ENCODE measurements at places on chromosomes 11 and 22. TPM values are rescaled to one million over a fixed set of nuclear protein-coding genes. Genes with fewer than 3 reads are reported as not detected.
A peak's percentile ranks its signal among the peaks of the same experiment; 100 is the strongest.

Gene CLNS1A
- total RNA-seq: 90.9 TPM

Gene ACR
- not detected for total RNA-seq

DNA sequence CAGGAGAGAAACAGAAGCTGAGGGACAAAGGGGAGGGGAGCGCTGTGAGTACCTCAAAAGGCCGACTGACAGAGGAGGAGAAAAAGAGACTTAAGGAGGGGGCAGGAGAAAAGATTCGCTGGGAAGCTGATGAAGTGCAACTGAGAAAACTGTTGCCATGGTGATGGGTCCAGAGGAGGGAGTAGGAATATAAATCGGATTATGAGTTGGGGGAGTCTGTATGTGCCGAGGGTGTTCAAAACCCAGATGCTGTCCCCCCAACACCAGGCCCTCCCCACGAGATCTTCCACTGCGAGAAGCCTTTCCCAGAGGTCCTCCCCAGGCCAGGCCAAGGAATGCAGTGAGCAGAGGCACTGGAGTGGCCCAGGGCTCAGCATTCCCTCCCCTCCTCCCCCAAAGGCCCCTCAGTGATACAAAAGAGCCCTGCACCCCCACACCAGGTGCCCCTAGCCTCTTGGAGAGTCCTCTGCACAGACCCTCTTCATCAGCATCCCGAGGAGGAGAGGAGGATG lies 13.7 kb upstream of the BCL9L start:
- no peak for DNase-seq

GRCh38 chr11:131481971-131482370 lies 111.6 kb downstream of the NTM start:
- DNase-seq: no peak

GRCh38 chr11:96168623-96169022 lies 174.4 kb downstream of the MAML2 start:
- peak; percentile 78 for DNase-seq

DNA sequence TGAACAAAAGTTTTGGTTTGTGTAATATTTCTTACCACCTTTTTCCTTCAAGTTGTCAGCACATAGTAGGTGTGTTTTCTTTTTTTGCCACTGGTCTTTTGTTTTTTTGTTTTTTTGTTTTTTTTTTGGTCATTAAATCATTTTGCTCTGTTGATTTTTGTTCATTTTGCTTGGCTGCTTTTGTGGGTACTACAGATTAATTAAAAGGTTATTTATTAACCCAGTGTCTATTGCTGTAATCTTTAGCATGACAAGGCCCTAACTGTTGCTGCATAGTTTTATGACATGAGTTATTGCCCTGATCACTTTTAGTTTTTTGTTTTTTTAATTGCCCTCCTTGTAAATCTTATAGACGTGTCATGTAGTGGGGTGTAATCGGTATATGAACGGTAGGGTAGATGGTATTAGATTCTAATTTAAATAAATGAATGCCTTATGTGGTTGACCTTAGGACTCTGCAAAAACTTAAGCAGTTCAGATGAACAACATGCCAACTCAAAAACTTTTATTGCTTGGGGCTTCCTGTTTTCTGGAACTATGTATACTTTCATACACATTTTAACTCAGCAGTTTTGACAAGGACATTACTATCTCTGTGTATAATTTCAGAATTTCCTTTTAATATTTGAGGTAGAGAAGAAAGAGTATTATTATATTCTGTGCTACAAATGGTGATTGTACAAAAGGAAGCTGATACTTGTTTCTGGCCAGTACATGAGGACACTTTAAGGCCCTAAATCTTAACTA lies 7.9 kb downstream of the EWSR1 start:
- no peak for DNase-seq

DNA sequence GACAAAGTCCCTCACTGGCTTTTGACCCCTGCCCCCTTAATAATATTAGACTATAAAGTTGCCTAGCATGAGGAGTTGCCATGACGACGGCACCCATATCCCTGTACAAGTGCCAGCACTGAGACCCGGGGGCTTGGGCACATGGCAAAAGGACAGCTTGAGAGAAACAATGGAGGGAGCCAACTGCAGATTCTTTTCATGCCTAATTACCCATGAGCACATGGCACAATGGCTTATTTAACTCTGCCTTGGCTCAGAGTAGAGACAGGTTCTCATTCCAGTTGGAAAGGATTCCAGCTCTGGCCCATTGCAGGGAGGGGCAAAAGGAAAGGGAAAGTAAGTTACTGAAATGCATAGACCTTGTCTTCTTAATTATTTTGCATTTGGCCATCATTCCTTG lies 261.2 kb upstream of the UBASH3B start:
- DNase-seq: no peak

DNA sequence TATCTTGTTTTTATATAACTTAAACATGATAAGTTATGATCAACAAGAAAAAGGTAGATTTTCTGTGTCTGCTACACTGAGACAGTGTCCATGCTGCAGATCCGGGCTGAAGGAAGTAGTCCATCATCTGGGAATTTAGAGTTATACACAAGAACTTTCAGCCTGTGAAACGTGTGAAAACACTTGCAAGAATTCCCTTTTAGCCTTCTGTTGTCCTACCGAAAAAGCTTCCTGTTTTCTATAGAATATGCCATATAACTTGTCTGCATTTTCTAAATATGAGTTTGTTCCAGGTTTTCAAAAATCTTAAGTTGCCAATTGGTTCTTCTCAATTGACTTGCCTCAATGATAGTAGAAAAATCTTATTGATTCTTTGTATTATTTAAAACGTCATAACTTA lies 64.4 kb upstream of the MYO18B start:
- DNase-seq: no peak

- DNase-seq: peak; percentile 30
Measured at GRCh38 chr22:46047841-46048595, 71.1 kb upstream of the WNT7B start.

DNA sequence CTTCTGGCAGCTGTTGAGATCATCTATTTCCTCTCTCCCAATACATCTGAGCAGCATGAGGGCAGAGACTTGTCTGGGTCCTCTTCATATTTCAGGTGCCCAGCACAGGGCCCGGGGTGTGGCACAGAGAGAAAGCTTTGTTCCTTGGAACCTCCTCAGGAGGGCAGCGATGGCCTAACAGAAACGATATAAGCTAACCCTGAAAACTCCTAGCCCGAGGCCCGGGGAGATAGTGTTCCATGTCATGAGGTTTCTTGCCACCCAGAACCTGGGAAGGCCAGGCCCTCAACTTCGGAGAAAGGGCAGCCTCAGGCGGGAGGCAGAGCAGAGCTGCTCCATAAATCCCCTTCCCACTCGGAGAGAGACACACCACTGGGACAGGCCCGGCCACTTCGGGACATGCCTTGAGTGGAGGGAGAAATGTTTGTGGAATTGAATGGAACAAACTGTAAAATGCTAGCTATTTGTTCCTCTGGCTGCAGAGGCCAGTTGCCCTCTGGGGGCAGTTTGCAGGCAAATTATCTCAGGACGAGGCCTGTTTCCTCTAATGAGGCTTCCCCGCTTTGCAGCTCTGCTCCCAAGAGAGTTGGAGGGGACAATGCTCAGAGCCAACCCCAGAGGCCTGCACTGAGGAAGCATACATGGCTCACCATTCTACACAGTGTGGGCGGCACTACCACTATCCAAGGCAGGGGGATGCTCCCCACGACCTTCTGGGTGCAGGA lies 11.6 kb downstream of the ARRB1 start:
- DNase-seq: no peak

GRCh38 chr11:47917599-47918369 lies 62.6 kb upstream of the PTPRJ start:
- peak; percentile 77 for DNase-seq

DNA sequence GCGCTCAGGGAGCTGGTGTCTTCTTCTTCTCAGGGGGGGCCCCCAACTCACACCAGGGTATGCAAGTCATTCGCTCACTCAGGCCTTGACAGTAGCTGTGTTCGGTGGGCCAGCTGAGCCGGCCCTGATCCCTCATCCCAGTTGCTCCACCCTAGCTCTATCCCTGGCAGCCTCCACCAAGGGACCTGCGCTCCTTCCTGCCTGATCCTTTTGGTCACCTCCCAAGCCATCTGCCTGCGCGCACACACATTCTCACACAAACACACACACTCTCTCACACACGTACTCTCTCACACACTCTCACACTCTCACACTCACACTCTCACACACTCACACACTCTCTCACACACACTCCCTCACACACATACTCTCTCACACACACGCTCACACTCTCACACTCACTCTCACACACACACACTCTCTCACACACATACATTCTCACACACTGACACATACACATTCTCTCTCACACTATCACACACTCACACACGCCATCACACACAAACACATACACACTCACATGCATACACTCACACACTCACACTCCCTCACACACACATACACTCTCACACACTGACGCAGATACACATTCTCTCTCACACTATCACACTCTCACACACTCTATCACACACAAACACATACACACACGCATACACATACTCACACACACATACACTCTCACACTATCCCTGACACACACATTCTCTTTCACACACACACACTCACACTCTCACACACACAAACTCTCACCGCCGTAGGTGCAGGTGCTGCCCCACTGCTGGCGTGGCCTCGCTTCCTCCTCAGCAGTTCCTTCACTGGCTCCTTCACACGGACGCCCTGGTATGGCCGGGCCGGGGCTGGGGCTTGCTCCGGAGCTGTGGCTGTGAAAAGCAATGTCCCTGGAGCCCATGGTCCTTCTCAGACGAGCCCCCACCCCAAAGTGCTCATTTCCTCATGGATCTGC lies 20.8 kb downstream of the POU2AF1 start:
- DNase-seq: no peak

- DNase-seq: no peak
Measured at GRCh38 chr11:105553025-105553424, 56.8 kb upstream of the GRIA4 start.

DNA sequence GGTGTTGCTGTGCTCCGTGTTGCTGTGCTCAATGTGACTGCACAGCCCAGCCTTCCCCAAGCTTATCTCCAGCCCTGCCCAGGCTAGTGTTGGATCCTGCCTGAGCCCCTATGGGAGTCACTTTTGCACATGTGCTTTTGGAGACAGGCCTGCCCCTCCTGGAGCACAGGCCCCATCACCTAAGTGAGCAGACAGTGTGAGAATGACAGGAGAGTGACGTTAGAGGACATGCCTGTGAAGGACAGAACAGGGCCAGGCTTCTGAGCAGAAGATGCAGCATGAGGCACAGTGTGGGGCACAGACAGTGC lies 36.6 kb upstream of the SUSD2 start:
- no peak for DNase-seq

DNA sequence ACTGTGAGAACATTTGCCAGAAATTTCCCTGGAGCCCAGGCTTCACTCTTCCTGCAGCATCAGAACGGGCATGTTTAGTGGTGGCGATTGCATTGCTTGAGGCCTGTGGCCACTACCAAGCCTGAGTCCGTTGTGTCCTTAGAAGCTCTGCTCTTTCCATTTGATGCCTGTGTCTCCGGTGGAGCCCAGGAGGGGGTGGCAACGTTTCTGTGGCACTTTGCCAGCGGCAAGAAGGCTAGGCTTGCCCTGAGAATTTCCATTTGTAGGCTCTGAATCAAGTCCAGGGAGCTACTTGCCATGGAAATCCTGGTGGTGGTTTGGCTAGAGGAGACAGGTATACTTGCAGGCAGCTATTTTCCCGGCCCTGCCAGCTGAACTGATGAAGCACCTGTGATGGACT lies 47.1 kb downstream of the ADAMTS8 start:
- no peak for DNase-seq

DNA sequence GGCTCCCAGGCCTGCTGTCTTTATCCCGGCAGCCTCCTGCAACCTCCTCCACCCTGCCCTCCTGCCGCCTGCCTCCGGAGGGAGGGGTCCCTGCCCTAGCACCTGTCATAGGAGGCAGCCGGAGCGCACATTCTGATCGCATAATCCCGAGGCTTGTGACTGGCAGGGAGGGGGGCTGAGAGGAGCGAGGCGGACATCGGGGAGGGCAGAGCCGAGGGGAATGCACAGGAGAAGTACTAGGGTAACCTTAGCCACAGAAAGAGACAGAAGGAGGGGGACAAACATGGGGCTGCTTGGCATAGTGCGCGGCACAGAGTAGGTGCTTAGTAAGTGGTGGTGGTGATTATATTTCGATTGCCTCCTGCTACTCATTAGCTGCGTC lies 9.2 kb upstream of the ALX4 start:
- DNase-seq: no peak

- no peak for DNase-seq
Measured at GRCh38 chr11:14669958-14670357, 26.4 kb downstream of the PDE3B start.

- no peak for DNase-seq
Measured at GRCh38 chr11:31267720-31268119, 101.8 kb downstream of the DCDC1 start.

- DNase-seq: no peak
Measured at GRCh38 chr22:46864314-46865051, 102.0 kb downstream of the TBC1D22A start.

- no peak for DNase-seq
Measured at GRCh38 chr11:30474151-30474954, 111.8 kb downstream of the MPPED2 start.

- no peak for DNase-seq
Measured at GRCh38 chr11:79200398-79201070, 240.3 kb downstream of the TENM4 start.

GRCh38 chr11:13207665-13208594 lies 69.7 kb upstream of the BMAL1 start:
- peak; percentile 28 for DNase-seq

DNA sequence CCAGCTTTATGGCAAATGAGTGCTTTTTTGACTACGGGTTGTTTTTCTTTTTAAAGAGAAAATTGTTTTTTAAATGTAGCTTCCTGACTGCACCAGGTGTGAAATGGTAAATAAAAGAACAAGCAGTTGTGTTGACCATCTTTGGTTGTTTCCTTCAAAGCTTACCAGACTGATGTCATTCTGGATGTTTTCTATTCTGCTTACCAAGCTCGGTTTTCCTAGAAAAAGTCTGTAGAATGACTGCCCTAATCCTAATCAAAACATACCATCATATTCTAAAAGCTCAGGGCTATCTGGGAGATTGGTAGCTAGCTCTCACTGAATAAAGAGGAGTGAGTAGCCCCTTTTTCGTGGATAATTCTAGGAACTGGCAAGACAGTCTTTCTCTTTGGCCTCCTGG lies 77.7 kb downstream of the GAB2 start:
- DNase-seq: no peak

DNA sequence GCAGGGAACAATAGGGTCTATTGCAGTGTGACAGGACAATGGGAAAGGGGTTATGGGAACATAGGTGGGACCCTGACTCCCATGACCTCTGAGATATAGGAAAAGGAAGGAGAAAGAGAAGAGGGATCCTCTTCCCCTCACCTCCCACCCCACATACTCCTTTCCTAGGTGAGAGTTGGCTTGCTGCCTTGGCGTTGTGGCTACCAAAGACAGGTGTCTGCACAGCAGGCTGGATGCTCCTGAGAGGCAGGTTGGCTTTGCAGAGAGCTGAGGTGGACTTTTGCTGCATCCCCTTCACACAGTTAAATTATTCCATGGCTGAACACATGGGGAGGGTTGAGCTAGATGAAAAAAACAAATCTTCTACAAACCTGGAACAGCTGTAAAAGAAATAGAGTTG lies 80.7 kb downstream of the SYT9 start:
- no peak for DNase-seq

- DNase-seq: no peak
Measured at GRCh38 chr22:20446383-20446970, 8.9 kb upstream of the SCARF2 start.
